GM23248 (cell line): ENCODE measurements at places on chromosomes 2 and 18.

DNA sequence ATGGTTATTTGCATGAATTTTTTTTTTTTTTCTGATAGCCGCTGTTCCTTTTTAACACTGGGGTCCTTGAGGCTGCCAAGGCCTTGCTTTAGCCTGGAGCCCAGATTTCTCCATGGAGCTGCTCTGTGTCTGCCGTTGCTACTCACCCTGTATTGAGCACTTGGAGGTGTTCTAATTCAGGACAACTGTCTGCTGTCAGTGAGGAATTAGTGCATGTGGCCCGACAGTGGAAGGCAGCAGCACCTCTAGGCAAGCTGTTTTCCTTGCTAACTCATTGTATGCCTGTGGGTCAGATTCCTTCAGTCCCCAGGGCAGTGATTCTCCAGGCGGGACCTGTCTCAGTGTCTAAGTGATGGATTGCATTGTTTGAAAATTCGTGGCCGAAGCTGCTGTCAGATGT is 147.7 kb upstream of the DPP10 start:
- no peak for DNase-seq

DNA sequence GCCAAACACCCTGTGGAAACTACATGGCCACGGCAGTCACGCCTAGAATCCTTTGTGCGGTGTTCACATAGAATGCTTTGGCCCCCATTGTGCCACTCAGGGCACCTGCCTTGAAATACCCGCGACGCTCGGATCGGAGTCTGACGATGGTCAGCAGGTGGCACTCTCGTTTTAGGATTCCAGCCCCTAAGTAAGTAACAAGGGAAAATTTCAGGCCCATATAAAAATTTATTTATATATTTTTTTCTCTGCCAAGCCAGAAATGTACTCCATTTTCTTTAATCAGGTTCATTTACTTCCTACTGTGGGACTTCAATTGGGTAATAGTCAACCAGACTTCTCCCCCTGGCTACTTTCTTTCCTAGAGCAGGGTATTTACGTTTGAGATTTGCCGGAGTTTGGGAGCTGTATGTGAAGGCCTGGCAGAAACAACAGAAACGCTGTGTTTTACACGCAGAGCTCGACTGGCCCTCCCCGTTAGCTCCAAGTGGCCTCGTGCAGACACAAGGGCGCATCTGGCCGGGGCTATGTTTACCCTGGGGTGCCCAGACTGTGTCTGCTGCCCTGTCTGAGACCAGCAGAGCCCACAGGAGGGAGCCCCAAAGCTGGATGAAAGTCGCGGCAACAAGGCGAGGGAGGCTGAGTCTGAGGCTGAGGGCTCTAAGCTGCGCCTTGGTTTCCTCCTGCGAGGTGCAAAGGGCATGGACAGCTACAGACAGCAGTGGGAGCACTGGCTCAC is 41.6 kb downstream of the LRRC30 start:
- DNase-seq, result peak; percentile 86

- no peak for DNase-seq
Measured at GRCh38 chr2:111019381-111019780, 101.3 kb upstream of the BCL2L11 start.

DNA sequence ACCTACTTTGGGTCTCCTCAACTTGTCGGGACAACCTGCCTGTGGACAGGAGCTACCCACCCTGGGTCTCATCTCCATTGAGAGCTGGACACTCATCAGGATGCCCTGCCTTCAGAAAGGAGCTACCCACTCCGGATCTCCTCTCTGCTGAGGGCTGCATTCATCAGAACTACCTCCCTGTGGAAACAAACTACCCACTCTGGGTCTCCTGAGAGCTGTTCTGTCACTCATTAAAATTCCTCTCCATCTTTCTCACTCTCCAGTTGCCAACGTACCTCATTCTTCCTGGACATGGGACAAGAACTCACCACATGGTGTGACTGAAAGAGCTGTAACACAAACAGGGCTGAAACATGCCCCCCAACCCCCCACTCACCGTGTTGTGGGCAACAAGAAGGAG is 22.5 kb upstream of the UBE2F start:
- no peak for DNase-seq

- DNase-seq, result no peak
Measured at GRCh38 chr2:104923665-104924064, 69.8 kb downstream of the POU3F3 start.

- no peak for DNase-seq
Measured at GRCh38 chr2:138518860-138519259, 17.3 kb downstream of the SPOPL start.

GRCh38 chr2:80499095-80499494 is 194.5 kb upstream of the LRRTM1 start:
- peak; percentile 64 for DNase-seq

GRCh38 chr2:196427986-196428634 is 211.4 kb upstream of the CCDC150 start:
- DNase-seq, result no peak

- DNase-seq, result peak; percentile 31
Measured at GRCh38 chr2:64173156-64174135, 29.2 kb upstream of the PELI1 start.

GRCh38 chr2:177660742-177661141 is 268.2 kb downstream of the AGPS start:
- DNase-seq, result no peak

GRCh38 chr18:25279133-25279532 is 72.8 kb downstream of the ZNF521 start:
- DNase-seq, result peak; percentile 55
